ENCODE measurements at places on chromosomes 7 and 10.

GRCh38 chr10:14414901-14415300 lies 84.2 kb upstream of the FRMD4A start:
- DNase-seq, result no peak

DNA sequence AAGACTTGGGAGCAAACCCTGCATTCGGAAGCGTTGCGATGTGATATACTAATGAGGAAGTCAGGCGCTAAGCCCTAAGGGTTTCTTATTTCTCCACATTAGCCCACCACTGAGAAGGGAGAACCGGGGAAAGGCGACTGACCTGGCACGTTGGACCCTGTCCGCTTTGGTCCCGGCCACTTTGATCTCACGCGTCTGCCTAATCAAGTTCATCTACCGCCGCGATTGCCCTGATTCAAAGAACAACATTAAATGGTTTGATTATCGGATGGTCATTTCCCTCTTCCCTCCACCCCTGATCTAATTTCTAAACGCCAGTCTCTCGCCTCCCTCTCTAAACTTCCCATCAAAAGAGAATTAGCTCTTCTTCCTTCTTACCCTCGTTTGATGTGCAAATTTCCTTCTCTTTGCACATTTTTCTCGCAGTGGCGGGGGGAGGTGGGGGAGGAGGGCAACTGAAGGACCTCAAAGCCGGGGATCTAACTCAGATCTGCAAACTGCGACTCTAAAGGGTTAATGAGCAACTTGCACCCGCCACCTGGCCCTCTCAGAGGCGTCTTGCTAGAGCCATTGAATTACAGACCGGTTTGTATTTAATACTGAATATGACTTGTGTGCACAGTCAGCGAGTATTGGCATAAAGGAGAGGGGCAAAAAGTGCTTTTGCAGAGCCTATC lies 687 bp upstream of the DKK1 start:
- no peak for DNase-seq

DNA sequence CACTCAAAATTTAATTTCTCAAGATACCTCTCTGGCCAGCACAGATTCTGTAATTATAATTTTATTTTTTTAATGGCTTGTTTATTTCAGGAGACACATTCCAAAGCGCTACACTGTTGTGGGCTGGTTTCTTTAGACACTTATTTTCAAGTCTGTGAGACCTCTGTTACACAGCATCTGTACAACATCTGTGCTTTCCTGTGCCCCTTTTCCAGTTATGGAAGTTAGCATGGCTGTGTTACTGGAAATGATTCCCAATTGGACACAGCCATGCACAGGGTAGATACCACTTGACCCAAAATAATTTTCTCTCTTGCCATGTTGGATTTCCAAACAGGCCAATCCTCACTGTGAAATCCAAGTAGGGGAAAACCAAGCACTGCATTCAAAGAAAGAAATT lies 172.3 kb upstream of the ADCY1 start:
- DNase-seq, result no peak

DNA sequence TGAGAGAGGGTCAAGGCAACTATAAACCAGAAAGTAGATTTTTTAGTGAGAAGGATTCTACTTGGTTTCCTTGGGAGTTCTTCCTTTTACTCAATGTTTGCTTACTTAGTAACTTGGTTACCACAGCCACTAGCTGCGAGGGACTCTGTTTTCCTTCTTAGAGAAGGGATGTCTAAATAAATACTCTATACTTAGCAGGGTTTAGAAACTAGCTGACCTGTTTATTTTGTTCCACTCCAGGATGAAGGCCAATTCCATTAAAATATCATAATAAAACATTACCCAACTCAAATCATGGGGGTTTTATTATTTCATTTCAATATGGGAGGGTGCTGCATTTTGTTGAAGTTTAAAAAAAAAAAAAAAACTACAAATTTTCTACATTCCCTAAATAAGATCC lies 87.3 kb downstream of the PPP1R3A start:
- DNase-seq, result no peak

DNA sequence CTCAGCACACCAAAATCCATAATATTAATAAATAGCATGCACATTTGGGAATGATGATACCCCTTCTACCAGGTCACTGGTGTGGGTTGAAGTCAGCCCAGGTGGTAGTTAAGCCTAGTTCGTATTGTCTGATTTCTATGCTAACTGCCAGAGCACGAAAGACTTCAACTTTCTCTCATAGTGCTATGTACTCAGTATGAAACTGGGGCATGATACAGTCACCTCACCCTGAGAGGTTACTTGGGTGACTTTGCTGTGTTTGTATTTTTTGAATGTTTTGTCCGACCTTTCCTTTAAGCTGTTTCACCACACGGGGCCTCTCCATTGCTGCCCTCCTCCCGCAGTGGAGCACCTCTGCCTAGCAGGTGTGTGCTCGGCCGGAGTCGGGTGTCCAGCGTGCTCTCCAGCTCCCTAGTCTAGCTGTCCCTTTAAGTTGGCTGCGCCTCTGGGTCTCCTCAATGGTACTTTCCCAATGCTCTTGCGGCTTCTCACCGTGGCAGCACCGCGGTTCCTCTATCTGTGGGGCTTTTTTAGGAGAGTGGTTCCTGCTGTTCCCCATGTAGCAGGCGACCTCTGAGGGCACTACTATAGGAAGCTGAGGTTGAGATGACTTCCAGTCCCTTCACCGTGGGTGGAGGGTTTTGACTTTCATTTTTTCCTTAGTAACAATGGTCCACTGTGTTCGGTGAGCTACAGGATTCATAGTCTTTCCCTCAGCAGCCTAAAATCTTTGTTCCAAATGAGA lies 524.0 kb upstream of the PFKP start:
- DNase-seq, result no peak

- no peak for DNase-seq
Measured at GRCh38 chr7:158847451-158847866, 8.9 kb upstream of the DYNC2I1 start.

GRCh38 chr7:12623223-12623622 lies 52.7 kb downstream of the SCIN start:
- DNase-seq, result no peak

DNA sequence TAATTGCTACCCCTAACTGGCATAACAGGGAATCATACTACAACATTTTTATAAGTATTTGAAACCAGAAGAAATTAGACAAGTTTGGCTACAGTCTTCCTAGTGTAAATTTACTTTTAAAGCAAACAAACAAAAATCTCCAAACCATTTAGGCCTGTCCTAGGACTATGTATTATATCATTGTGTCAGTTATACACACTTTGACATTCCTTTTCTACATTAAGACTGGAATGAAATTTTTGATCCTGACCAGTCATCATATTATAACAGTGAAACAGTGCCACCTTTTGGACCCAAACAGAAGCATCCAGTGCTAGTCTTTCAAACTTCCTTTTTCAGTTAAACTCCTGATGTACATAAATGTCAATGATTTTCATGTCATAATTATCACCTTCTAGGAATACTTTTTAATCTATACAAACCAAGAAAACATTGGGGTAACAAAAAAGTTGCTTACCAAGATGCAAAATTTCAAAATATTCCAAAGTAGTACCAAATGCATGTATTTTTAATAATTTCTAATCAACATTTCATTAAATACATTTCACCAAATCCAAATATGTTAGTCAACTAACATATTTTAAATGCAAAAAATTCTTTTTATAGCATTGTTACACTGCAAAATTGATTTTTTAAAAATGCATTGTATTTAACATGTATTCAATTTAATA lies 75.7 kb downstream of the IMMP2L start:
- DNase-seq, result no peak

- no peak for DNase-seq
Measured at GRCh38 chr7:74505471-74506324, 52.0 kb downstream of the GTF2IRD1 start.

DNA sequence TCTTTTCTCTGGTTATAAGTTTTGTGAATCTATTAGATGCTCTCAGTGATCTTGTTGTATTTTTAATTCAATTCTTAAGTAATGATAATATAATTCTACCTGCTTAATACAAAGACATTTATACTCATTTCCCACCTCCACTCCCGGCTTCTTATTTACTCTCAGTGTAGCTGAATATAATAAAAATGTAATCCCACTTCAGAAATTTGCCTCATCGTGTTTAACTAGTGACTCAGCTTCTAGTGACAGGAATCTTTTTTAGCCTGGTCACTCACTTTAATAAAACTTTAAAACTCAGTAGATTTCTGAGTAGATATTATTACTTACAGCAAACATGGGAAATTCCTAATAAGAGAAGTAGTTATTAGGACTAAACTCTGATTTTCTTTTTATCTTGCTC lies 1506.2 kb upstream of the LRRTM3 start:
- no peak for DNase-seq

GRCh38 chr7:97982647-97983046 lies 7.3 kb downstream of the OCM2 start:
- no peak for DNase-seq

- DNase-seq, result no peak
Measured at GRCh38 chr10:1289591-1289990, 233.4 kb downstream of the WDR37 start.

- peak; percentile 44 for DNase-seq
Measured at GRCh38 chr10:101032637-101033224, 1.7 kb downstream of the SFXN3 start.

GRCh38 chr10:96374004-96374403 lies 15.2 kb upstream of the OPALIN start:
- DNase-seq, result no peak

DNA sequence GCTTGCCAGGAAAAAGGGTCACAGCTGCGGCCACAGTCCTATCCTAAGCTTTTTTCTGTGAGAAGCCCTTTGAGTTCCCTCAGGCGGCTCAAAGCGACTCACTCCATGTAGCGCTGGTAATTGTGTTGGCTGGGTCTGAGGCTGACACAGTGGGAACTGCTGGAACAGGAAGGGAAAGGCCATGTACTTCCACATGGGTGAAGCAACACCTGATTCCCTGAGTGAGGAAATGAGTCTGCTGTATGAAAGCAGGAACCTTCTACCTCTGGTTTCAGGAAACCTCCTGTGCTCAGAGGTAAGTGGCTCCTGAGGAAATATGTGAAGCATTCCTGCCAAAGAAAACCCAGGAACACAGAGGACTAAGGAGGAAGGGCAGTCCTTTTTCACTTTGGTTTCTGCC lies 734.6 kb upstream of the SORCS1 start:
- DNase-seq, result no peak

DNA sequence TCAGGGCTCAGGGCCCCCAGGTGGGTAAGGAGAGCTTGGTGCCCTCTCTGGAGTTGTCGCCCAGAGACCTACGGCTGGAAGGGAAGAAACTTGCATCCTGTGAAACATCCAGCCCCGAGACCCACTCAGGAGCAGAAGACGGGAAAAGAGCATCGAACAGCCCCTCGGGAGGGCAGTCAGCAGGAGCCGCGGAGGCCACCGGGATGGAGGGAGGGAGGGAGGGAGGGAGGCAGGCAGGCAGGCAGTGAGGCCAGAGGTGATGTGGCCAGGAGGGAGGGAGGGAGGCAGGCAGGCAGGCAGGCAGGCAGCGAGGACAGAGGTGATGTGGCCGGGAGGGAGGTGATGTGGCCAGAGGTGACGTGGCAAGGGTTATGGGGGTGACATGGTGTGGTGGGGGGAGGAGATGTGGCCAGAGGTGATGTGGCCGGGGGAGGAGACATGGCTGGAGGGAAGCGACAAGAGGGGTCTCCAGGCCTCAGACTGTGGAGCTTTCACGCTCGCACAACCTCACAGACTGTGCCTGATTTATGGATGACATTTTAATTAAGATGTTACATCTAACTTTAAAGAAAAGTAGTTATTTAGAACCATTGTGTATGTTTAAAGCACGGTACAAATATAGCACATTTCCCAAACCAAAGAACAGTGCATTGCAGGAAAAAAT lies 141.1 kb downstream of the DIP2C start:
- DNase-seq, result no peak

DNA sequence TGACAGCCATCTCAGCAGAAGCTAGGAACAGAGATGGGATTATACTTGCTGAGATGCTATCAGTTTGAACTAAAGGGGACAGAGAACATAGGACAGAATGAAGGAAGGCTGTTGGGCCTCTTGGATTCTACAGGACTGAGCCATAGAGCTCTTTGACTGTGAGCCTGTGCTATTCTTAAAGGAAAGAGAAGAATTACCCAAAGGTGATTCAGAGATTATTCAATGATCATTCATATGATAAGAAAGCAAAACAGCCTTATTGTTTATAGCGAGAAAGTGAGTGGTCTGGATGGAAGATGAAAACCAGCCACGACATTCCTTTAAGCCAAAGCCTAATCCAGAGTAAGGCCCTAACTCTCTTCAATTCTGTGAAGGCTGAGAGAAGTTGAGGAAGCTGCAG lies 69.7 kb upstream of the NEUROD6 start:
- DNase-seq, result no peak

DNA sequence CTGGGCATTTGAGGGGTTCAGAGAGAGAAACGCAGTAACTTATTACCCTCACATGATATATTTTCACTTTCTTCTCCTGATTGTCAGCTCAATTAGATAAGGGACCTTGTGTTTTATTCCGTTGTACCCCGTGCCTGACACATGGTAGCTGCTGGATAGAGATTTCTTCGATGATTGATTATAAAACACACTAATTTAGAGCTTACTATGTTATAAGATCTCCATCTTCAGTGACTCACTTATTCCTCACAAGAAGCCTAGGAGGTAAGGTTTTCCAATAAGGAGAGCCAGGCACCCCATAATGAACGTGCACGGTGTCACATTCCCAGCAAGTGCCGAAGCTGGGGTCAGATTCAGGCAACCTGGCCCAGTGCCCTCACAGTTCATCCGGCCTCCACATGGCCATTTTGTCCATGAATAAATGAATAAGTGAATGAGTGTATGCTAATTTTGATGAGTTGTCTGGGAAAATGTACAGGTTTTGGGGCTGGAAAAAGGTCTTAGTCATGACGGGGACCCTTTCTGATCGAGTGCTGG lies 138.1 kb upstream of the CDCA7L start:
- no peak for DNase-seq

GRCh38 chr7:12923971-12924370 lies 236.5 kb downstream of the ARL4A start:
- no peak for DNase-seq

GRCh38 chr10:20598590-20598989 lies 298.5 kb downstream of the NEBL start:
- DNase-seq, result no peak

DNA sequence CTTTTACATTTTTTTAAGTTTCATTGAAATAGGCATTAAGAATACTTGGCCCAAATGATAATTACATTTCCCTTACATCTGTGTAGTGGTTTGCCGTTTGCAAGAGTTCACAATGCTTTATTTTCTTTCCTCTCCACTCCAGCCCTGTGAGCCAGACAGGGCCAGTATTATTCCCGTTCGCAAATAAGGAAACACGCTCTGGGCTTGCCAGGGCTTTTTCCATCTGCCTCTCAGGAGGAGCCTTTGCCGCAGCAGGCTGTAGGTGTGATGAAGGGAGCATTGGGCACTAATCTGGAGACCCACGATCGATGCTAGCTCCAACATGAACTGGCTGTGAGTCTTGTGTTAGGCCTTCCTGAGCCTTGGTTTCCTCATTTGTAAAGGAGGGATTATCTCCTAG lies 154.4 kb downstream of the GALNT17 start:
- no peak for DNase-seq
